HEK293T (cell line): ENCODE measurements at places on chromosomes 5 and 9.

GRCh38 chr9:12194731-12195130 lies 498.5 kb upstream of the TYRP1 start:
- DNase-seq: no peak

DNA sequence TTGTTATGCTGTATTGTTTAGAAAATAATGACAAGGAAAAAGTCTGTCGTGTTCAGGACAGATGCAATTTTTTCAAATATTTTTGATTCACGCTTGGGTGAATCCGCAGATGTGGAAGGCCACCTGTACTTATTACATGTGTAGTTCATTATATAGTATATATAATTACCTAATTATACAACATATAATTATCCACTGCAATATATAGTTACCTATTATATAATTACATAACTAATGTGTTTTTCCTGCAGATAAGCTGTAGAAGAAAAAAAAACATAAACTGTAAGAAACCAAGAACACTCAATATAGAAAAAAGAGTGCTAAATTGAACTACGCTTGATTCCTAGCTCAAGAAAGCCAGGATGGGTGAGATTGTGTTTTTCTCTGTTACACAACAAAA lies 93.6 kb upstream of the RANBP3L start:
- no peak for DNase-seq

GRCh38 chr9:70049236-70049635 lies 5.6 kb downstream of the MAMDC2 start:
- no peak for DNase-seq

DNA sequence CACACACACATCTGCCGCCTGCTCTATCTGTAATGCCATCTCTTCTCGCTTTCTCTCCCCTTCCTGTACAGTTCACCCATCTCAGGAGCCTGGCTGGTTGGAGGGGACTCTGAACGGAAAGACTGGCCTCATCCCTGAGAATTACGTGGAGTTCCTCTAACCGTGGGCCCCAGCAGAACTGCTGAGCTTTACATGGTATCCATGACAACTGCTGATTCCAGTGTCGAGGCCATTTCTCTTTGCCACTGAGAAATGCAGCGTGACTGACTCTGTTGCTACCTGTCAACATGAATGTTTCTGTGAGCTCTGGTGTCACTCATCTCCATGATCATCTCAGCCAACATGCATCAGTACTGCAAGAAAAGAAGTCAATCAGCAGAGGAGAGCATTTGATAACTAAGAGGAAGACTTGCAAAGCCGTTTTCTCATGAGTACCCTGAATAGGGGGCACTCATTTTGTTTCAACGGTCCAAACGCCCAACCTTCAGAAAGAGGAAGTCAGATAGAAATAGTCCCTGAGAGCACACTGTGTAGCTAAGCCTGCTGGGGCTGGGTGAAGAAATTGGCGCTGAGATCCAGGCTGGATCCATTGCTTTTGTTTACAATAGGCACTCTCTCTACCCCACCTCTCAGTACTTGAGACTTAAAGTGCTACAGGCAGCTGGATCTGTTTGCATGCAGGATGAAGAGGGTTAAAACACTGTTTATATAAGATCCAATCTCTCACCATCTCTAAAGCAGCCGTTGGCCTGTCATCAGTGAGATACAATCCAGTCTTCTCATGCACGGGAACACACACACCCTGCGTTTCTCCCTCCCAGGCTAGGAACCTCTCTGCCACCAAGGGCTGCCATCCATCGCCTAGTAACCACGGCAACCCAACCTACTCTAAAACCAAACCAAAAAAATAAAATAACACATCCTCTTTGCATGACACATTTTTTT lies 180.9 kb downstream of the NR3C1 start:
- DNase-seq: no peak

GRCh38 chr9:19967216-19967887 lies 178.5 kb upstream of the SLC24A2 start:
- no peak for DNase-seq

- no peak for DNase-seq
These were observed 121.0 kb downstream of the FEM1C start for GRCh38 chr5:115423541-115423940.

DNA sequence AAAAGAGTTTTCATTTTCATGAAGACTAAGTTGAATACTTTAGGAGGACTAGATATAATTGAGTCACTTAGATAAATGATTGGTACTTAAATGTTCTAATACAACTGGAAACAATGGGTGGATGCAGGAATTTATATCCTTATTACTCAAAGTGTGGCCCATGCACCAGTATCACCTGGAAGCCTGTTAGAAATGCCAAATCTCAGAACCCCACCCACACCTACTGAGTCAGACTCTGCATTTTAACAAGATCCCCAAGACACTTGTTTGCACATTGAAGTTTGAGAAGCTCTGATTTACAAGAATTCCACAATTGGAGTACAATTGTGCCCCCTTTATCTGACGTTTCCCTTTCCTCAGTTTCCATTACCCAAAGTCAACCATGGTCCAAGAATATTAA lies 239.0 kb downstream of the AUH start:
- no peak for DNase-seq
